MCF 10A (cell line): ENCODE measurements at places on chromosomes 6 and 20. TPM values are rescaled to one million over a fixed set of nuclear protein-coding genes. Genes with fewer than 3 reads are reported as not detected.

SIGLEC1 gene
- total RNA-seq: not detected in 2 replicates

RAET1G gene
- total RNA-seq: 8.3 and 9.9 TPM in 2 replicates

FOXQ1 gene
- 5.6 and 6.9 TPM in 2 replicates for total RNA-seq

BMP5 gene
- total RNA-seq: not detected in 2 replicates

HSPA1L gene
- total RNA-seq: 0.35 and 0.79 TPM in 2 replicates

SIRPB2 gene
- 1.3 and 1.8 TPM in 2 replicates for total RNA-seq

DNA sequence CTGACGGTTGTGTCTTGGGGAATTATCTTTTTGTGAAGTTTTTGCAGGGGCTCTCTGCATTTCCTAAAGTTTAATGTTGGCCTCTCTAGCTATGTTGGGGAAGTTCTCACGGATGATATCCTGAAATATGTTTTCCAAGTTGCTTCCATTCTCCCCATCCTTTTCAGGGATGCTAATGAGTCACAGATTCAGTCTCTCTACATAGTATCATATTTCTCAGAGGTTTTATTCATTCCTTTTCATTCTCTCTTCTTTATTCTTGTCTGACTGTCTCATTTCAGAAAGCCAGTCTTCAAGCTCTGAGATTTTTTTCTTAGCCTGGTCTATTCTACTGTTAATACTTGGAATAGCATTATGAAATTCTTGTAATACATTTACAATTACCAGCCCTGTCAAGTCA, 61.3 kb downstream of the UNC5CL start:
- no peak for DNase-seq

GRCh38 chr20:1994627-1995026, 769 bp upstream of the PDYN start:
- no peak for DNase-seq

DNA sequence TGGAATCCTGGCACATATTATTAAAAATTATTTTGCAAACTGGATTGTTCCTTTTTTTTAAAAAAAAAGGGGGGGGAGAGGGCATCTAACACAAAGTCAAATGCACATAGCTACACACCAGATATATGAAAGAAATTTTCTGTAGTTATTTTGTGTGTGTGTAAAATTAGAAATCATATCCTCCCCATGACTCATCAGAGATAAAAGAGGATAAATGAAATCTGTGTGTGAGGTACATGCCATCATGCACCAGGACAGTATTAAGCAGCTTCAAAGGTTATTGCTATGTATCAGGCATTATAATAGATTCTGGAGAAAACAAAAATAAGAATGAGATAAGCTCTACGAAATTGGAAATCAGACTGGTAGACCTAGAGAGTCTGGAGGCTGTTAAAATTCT, 5.2 kb downstream of the BTBD9 start:
- DNase-seq: no peak

- no peak for DNase-seq
These were observed 78.0 kb upstream of the SIRPG start for GRCh38 chr20:1735417-1736089.

DNA sequence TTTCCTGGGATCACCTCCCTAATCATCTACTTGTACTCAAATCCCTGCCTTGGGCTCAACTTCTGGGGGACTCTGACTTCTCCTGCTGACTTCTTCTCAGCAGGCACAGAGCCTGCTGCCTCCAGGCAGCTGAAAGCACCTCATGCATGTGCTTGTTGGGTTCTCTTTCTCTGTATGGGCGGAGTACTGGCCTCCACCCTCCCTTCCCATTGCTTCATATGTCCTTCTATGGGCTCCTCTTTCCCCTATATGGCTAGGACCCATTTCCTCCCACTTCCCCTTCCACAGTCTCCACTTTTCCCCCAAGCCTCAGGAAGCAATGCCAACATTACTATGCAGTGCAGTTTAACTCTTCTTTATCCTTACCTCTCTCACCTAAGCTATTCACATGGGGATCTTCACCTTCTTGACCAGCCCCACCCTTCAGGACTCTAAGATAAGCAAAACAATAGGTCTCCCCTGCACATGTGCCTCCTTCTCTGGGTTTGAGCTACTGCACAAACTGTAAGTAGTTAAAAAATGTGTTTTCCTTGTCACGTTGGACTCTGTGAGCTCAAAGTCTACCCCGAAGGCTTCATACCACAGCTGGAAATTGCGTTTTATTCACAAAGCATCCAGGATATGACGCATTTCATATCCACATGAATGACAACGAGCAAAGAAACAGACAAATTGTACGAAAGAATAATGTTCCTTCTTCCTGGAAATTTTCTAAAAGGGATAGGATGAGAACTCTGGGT, 93.7 kb downstream of the CDS2 start:
- DNase-seq: no peak

- DNase-seq: no peak
These were observed 713.0 kb downstream of the EPM2A start for GRCh38 chr6:145022199-145022796.

GRCh38 chr20:23167431-23167830, 81.3 kb upstream of the CD93 start:
- peak; percentile 42 for DNase-seq

- DNase-seq: no peak
These were observed 30.2 kb downstream of the SLC2A10 start for GRCh38 chr20:46739431-46740213.

DNA sequence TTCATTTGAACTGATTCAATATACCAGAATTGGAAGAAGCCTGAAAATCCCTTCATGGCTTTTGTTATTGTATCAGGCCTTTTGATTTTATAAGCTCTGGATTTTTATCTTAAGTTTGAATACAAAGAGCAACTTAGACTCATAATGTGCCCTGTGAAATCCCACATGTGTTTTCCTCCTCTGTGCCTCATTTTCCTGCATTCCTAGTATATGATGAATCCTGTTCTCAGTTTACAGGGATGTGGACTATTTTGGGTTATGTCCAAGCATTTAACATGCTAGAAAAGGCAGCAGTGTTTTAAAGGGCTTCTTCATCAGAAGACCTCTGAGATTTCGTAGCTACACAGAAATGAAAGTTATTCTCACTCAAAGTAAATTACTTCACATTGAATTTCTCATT, 455.0 kb downstream of the RFPL4B start:
- peak; percentile 50 for DNase-seq
